Activated CD4-positive, alpha-beta T cell treated with anti-CD3 and anti-CD28 coated beads, Interleukin-2, amount 50 U/mL, for 24 hours (primary cell): ENCODE measurements at places on chromosomes 11 and 22.

GRCh38 chr11:31542862-31543261 lies 33.3 kb downstream of the ELP4 start:
- DNase-seq: no peak

DNA sequence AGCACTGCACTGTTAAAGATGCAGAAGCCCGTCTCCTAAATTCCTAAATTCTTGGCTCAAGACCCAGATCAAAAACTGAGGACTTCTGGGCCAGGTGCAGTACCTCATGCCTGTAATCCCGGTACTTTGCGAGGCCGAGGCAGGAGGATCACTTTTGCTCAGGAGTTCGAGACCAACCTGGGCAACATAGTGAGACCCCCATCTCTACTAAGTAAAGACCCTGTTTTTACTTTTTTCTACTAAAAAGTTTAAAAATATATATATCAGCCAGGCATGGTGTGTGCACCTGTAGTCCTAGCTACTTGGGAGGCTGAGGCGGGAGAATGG lies 29.7 kb downstream of the PDGFB start:
- no peak for DNase-seq

GRCh38 chr22:24768537-24769374 lies 5.8 kb downstream of the PIWIL3 start:
- DNase-seq: no peak

DNA sequence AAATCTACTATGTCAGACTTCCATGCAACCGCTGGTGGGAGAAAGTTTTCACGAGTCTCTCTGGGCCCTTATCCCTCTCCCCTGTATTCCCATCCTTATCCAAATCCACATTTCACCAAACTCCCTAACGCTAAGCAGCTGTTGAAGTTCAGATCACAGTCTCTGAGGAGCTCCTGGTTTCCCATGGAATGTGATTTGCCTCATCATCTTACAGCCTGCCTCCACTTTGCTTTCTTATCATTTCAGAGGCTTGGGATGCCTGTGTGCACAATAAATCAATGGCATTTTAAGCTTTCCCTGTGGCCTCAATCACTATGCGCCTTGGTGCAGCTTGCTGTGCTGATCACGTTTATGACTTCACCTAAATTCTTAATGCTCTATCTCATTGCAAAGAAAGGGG lies 352.4 kb upstream of the FAT3 start:
- no peak for DNase-seq

DNA sequence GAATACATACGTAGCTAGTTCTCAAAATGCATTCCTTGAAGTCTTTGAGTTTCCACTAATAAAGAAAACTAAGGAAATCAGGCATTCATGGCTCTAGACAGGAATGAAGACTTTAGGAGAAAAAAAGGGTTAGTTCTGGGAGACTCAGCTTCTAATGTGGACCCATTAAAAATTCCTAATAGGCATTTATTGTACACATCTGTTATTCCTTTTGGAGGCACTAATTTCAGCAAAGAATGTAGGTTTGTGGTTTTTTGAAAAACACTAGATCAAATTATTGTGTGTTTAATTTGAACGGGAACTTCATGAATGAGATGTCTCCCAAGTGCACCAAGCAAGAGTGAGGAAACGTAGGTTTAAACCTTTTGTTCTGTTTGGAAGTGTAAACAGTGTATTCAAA lies 42.7 kb downstream of the PARVA start:
- no peak for DNase-seq

DNA sequence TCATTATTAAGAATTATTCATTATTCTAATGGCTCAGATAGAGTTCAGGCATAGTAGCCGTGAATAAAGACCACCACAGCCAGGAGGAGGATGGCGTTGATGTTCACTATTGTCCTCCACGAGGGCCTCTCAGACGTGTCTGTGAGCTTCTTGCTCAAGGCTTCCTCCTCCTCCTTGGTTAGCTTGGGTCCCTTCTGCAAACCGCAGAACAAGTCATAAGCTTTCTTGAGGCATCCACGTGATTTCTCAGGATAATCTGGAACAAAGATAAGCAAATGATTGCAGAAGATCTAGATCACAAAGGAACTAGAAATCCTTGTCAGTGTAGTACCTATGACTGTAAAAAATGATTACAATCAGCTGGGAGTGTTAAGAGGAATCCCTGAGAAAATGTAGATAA lies 13.6 kb upstream of the RFPL2 start:
- no peak for DNase-seq

DNA sequence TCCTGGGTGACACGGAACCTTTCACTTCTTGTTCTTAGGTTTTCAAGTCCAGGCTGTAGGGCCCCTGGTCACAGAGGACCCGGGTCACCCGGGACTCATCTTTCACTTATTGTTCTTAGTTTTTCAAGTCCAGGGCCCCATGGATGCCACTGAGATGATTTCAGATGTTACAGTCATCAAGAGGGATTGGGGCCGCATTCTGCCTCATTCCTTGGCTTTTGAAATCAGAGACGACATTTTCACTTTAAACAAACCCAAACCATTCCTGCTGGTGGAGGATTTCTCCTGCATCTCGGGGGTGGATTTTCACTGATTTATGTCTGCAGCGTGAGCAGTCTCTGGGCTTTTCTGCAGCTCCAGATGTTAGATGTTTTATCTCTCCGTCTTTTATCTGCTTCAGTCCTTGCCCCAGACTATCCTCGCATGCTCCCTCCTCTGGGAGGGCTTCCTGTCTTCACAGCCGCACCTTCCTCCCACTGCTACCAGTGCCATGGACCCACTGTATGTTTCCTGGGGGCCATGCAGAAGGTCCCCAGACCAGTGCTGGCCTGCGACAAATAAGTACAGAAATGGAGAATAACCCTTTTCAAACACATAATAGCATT lies 27.4 kb downstream of the FBLN1 start:
- no peak for DNase-seq

DNA sequence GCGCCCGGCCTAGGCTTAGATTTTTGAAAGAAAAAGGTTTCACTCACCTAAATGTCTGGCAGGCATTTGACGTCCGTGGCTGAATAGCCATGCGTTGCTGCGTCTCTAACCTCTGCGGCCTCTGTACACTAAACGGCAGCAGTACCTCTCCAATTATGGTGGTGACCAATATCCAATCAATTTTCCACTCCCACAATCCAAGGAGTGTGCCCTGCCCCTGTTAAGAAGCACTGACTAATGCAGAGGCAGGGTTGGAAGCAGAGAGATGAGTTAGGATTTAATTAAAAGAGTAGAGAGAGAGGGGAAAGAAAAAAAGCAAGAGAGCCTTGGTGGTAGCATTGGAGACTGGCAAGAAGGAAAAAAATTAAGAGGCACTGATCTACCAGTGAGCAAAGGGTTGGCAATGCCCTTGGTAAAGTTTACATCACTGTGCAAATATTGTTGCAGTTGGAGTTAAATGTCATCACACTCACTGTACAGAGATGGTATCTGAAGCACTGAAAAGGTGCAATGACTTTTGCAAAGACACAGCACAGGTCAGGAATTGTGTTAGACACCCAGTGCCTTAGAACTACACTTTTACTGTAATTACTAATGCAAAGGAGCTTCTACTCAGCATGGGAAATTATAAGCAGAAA lies 526.7 kb downstream of the NTM start:
- no peak for DNase-seq

DNA sequence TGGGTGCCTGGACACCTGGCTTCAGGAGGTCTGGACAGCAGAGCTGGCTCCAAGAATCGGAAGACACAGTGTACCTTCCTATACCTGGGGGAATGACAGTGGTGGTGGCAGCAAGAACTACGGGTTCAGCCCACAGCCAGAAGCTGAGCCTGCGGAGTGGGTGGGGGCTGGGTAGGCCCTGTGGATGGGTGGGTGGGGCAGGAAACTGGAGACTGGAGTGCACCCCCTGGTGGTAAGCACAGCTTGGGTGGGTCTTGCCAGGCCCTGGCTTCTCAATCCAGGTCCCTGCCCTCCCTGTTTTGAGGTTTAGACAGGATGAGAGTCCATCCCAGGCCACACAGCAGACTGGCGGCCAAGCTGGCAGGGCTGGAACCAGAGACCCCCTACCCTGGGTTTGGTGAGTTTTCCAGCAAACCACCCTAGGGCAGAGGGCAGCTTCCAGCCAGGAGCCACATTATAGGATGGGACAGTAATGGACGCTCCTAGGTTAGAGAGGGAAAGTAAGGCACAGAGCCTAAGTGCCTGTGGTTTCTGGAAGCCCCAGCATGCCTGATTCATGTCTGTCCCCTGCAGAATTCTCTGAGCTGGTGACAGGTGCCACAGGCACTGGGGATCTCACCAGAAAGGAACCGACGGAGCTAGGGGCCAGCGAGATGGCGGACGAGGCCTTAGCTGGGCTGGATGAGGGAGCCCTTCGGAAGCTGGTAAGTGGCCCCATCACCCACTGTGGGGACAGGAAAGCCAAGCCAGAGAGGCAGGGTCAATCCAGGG lies 1.7 kb downstream of the SMTN start:
- peak; percentile 33 for DNase-seq

DNA sequence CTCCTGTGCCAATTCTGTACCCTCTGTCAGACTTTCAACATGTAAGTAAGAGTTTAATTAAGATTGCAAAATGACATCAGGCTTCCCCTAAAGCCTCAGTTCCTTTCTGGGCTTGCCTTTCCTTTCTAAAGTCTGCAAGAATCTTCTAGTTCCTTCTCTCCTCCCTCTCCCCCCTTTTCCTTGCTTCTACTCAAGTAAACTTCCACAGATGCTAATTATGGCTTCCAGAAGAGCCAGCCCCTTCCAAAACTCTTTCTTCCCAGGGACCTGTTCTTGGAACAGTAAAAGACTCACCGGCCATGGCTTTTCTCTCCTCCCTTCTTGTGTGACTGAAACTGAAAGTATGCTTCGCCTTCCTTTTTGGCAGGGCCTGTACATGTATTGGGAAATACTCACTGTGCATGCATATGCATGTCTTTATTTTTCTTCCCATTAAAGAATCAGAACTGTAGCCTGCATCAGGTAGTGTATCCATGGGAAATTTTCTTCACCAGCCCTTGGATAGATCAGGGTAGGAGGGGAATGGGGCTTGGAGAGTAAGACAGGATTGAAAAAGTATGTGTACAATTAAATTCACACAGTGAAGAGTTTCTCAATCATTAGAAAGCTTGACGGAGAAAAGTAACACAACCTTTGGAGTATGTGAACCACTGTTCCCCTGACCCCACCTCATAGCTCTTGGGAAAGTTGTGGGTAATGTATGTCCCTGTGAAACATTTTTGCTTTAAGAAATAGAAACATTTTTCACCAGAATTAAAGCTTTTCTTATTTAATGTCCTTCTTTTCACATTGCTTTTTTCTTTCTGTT lies at the start of gene CASP1:
Gene CASP1, minus strand, starts transcription at position 332 of the 808 bp plus-strand sequence. Its CDS starts 31 bp downstream, at position 301.
- DNase-seq: no peak

GRCh38 chr11:34012734-34013133 lies 38.8 kb upstream of the CAPRIN1 start:
- no peak for DNase-seq
